ENCODE measurements at places on chromosomes 4 and X. TPM values are rescaled to one million over a fixed set of nuclear protein-coding genes. Genes with fewer than 3 reads are reported as not detected.

The SPANXN3 gene
- not detected for total RNA-seq

The SSX1 gene
- total RNA-seq: not detected

The NOX1 gene
- not detected for total RNA-seq

The HHIP gene
- not detected for total RNA-seq

The WDR13 gene
- 56.9 TPM for total RNA-seq

The CT45A3 gene
- total RNA-seq: not detected

The BLTP1 gene
- 39.3 TPM for total RNA-seq

The PLAC1 gene
- not detected for total RNA-seq

The HELT gene
- not detected for total RNA-seq

The PPEF2 gene
- total RNA-seq: 0.48 TPM

The NHSL2 gene
- 0.48 TPM for total RNA-seq

The TMSB15C gene
- 2.9 TPM for total RNA-seq

The PPP1R3F gene
- total RNA-seq: 12.3 TPM

The HMGN5 gene
- total RNA-seq: 2.8 TPM

The ASMT gene
- total RNA-seq: not detected

The COL4A6 gene
- not detected for total RNA-seq
